HT1080 (cell line): ENCODE measurements at places on chromosomes 4 and X. TPM values are rescaled to one million over a fixed set of nuclear protein-coding genes. Genes with fewer than 3 reads are reported as not detected.

- no peak for DNase-seq
Observed at GRCh38 chrX:46841346-46841745, 4.5 kb downstream of the RP2 start.

DNA sequence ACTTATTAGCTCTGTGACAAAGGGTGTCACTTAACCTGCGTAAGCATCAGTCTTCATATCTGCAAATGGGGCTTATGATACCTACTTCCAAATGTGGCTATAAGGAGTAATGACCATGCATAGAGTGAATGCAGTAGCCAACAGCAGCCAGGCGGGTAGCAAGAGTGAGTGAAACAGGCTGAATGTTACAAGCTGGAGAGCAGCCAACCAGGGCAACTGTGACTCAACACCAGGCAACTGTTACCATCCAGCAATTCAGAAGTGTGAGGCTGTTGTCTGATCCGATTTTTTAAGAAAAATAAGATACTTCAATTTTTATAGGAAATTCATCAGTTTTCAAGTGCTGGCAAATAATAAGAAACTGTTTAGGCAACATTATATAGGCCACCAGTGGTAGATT, 270.2 kb upstream of the TAPT1 start:
- DNase-seq: peak; percentile 59

- DNase-seq: no peak
Observed at GRCh38 chr4:84697615-84698201, 114.8 kb downstream of the CDS1 start.

DNA sequence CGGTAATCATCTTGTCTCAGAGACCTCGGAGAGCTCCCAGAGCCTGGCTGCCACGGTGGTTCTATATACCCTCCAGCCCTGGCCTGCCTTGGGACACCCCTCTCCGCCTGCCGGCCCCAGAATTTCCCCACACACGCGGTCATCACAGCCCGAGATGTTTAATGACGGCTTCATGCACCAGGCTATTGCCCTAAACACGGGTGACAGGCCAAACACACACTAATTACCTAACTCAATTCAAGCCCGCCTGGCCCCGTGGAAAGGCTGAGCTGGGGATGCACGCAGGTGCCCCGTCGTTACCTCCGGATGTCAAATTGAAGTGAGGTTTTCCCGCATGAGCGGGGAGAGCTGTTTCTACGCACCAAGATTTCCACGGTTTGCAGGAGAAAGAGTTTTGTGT, 72.9 kb upstream of the PPP2R3B start:
- no peak for DNase-seq

DNA sequence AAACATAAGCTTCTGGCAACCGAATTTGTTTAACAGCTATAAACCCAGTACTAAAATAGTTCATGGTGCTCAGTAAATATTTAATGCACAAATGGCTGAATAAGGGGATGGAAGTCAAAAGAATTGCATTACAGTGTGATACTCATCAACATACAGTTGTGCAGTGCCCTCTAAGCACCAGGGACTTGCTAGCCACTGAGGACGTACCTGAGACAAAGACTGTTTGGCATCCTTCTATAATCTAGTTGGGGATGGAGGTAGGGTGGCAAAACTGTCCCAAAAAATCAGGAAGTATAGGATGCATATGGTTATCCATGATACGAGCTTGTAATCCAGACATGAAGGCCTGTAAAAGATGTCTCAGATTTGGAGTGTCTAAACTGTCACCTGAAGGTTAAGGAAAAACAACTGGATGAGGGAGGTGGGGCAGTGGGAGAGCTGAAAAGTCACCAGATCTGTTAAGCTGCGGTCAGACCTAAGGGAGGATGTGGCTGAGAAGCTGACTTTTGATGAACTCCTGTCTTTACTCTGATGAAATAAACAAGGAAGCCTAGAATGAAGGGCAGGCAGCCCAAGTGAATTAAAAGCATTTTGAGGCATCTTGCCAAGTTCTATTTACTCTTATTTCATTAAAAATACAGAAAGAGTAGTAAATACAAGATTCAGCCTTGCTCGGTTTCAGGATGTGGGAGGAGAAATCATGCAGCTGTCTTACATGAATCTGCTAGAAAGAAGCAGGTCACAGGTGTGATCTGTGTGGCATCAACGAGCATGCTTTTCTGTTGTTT, 12.0 kb upstream of the CD38 start:
- peak; percentile 33 for DNase-seq

DNA sequence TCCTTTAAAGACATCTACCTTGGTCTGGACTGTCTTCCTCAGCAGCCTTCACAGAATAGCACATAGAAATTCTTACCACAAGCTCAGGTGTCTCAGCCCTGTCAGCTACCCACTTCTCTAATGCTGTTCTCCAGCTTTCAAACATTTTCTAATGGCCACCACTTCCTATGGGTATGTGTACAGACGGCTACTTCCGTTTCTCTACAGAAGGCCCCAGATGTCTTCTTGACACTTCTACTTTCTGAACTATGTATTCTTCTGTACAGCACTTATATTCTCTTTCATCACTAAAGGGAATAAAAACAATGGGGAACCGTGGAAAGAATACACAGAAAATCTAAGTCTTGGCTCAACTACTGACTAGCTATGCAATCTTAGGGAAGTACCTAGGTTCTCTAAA, 13.3 kb downstream of the OPHN1 start:
- no peak for DNase-seq

DNA sequence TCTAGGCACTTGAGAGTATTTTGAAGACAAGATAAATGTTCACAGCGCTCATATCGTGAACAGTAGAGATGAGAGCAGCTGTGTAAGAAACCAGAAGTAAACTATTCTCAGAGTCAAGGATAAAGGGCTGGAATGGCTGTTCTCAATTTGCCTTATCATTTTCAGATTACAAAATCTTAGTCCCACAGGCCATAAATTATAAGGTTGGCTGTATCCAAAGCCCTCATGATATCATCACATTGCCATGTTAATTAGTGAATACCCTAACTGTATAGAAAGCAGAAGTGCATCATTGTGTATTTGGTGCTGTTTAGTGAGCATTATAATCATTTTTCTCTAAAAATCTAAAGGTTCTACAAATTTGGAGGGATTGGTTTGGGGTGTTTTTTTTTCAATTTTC, 168.9 kb upstream of the EDNRA start:
- no peak for DNase-seq

GRCh38 chrX:109859651-109860050, 126.6 kb upstream of the ACSL4 start:
- DNase-seq: no peak

DNA sequence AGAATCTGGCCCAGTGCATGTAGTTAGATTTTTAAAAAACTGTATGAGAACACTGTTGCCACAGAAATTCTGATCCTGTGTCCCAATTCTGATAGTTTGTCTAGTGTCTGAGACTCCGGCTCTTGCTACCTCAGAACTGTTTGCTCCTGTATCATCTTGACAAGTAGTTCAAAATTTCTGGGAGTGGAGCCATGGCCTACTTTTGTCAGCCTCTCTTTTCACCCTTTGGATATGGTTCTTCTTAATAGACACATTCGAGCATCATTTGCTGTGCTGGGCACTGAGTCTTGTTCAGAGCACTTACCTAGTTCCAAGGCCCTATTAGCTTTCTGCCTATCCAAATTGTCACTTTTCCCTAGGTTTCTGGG, 46.9 kb downstream of the ATP10D start:
- no peak for DNase-seq

DNA sequence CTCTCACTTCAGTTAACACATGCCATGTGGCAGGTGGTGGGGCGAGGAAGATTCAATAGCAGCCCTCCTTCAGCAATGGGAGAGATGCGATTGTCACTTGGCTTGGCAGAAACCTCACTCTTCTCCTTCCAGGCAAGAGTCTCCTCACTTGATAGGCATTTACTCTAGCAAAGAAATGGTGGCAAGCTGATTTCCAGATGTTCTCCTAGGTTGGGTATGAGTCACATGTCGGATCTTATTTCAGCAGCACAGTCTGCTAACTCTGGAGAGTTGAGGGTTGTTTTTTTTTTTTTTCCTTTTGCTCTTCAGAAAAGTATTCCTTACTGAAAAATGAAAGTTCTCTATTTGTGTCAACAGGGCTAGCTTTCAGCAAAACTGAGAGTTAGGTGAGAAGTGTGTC, 119.5 kb upstream of the CHRDL1 start:
- peak; percentile 75 for DNase-seq

DNA sequence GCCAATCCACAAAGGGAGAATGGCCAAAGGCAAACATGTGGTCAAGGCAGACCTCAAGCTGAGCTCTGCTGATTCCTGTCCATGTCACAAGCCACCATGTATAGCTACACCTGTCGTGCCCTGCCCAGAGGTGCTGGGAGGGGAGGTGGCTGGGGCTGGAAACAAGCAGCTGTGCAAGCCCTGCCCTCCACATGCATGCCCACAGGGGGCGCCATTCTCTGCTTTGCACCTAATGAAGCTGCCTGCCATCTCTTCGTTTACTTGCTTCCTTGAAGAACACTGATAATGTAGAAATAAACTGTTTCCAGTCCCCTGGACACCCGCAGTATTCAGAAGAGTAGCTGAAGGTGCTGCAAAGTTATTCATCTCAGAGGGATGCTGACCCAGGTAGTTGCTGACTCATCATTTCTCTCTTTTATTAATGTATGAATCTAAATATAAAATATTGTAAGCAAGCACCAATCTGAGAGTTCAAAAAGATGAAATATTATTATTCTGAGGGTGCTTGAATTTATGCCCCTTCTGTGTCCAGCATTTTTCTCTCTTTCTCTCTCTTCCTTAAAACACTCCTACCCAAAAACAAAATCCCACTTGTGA, 278.6 kb downstream of the ADGRA3 start:
- DNase-seq: peak; percentile 27

GRCh38 chr4:1113311-1114009, at the start of gene RNF212:
Gene RNF212, minus strand, starts transcription at chr4:1113564. Its CDS starts 100 bp downstream, at chr4:1113464.
- no peak for DNase-seq

GRCh38 chr4:2260344-2261109, 1.4 kb downstream of the MXD4 start:
- no peak for DNase-seq

DNA sequence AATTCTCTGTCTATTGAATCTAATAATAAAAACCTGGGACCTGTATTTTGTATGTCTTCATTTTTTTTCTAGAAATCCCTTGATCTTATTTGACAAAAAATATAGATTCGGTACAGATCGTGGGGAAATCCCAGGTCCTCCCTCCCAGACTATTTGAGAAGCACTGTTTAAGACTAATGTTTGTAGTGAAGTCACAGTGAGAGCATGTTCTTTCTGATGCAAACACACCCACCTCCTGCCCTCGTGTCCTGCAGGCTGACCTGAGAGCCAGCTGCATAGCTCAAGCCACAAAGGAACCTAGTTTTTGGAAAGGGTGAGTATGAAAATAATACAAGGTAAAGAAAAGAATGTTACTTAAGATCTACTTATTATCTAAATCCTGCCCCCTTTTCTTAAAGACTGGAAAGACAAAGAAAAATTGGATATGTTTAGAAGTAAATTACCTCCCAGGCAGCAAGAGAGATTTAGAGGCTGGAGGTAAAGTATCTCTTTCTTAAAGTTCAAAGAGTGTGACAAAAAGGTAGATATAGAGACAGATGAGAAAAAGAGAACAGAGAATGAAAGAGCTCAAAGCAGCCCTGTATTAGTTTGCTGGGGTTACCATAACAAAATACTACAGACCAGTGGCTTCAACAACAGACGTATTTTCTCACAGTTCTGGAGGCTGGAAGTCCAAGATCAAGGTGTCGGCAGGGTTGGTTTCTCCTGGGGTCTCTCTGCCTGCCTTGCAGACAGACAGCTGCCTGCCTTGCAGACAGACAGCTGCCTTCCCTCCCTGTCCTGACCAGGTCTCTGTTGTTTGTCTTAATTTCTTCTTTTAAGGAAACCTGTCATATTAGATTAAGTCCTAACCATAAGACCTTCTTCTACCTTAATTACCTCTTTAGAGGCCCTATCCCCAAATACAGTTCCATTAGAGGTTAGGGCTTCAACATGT, 20.4 kb upstream of the DCTD start:
- no peak for DNase-seq

- DNase-seq: no peak
Observed at GRCh38 chr4:1575418-1576303, 108.5 kb downstream of the FAM53A start.

DNA sequence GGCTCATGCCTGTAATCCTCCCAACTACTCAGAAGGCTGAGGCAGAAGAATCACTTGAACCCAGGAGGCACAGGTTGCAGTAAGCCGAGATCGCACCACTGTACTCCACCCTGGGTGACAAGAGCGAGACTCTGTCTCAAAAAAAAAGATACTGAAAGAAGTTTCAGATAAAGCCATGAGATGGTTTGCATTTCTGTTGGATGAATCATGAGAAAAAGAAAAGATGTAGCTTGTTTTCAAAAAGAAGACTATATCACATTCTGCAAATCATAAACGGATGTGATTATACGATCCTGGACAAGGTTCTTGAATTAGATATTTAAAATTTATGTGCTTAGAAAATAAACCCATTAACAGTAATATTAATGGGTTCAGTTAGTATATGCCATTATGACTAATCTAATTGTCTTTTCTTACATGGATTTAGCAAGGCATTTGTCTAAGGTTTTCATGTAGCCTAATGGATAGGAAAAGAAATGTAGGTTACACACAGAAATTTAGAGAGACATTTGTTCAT, 345.9 kb downstream of the SLC7A11 start:
- DNase-seq: no peak

DNA sequence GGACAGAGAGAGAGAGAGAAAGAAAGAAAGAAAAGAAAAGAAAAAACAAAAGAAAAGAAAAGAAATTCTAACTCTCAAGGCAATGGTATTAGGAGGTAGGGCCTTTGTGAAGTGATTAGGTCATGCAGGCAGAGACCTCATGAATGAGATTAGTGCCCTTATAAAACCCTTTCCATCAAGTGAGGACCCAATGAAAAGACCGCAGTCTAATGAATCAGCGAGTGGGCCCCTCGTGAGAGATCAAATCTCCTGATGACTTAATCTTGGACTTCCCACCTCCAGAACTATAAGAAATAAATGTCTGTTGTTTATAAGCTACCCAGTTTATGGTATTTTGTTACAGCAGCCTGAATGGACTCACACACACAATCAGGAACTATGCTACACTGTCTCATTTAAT, 16.9 kb downstream of the AASDH start:
- DNase-seq: no peak

- no peak for DNase-seq
Observed at GRCh38 chr4:173485164-173485563, 44.9 kb downstream of the HAND2 start.

- DNase-seq: no peak
Observed at GRCh38 chrX:24428516-24428915, 36.6 kb upstream of the PDK3 start.

DNA sequence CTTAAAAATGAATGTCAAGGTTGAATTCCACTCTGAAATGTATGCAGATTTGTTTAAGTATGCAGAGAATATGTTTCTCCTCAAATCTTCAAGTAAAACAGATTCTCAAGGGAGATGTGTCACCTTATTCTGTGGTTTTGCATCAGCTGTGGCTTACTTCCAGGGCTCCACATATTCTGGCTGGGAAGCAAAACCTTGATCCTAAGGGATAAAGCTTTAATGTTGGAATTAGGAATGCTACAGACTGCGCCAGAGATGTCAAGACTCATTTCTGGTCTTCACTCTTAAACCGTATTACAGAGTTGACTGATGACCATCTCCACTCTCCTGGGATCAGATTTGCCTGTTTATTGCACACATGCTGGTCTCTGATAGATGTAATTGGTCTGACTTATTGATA, 143.9 kb upstream of the DIPK2B start:
- peak; percentile 36 for DNase-seq

The ZXDA gene
- 0.07 and 0.16 TPM in 2 replicates for total RNA-seq

The GAGE12F gene
- total RNA-seq: not detected in 2 replicates

The ASIC5 gene
- total RNA-seq: not detected in 2 replicates

The CLDN24 gene
- total RNA-seq: not detected in 2 replicates

The SH3RF1 gene
- total RNA-seq: 9.0 and 12.0 TPM in 2 replicates
